ENCODE measurements at places on chromosomes 7 and 10.

GRCh38 chr10:96610817-96611216 is 24.0 kb upstream of the TM9SF3 start:
- DNase-seq, result no peak

DNA sequence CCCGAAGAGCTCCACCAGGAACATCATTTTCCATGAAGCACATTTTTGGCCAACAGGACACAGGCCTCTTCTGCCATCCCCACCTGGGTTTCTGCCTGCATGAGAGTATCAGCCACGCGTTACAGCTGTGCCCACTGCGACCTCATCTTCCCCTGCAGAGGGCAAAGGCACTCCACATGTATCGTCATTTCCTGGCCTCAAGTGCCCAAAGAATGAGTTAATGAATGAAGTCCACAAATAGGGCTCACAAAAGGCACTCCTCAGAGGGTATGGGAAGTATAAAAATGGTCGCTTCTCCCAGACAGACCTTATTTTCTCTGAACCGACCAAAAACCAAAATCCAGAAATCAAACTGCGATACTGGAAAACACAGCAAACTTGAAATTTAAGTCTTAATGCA is 18.5 kb downstream of the ELMO1 start:
- no peak for DNase-seq

DNA sequence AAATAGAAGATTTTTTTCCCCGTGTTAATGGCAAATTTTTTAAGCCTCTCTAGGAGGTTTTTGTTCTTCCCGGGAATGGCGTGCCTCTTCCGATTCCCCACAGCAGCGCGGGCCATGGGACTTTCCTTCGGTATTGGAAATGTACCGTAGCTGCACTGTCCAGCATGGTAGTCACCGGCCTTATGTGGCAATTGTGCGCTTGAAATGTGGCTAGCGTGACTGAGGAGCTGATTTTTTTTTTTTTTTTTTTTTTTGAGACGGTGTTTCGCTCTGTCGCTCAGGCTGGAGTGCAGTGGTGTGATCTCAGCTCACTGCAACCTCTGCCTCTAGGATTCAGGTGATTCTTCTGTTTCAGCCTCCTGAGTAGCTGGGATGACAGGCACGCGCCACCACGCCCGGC is 938 bp upstream of the TCTN3 start:
- DNase-seq, result no peak

DNA sequence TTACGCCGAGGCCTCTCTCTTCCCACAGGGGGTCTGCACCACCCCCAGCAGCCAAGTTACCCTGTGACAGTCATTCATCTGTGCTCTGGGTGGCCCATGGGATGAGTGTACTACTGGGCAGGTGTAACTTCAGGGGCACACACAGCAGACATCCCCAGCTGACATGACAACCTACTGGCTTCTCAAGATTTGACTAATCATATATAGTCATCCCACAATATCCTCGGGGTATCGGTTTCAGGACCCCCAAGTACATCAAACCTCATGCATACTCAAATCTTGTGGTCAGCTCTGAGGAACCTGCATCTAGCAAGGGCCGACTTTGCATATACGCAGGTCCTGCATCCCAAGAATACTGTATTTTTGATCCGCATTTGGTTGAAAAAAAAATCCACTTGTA is 336.9 kb upstream of the C7orf33 start:
- no peak for DNase-seq

DNA sequence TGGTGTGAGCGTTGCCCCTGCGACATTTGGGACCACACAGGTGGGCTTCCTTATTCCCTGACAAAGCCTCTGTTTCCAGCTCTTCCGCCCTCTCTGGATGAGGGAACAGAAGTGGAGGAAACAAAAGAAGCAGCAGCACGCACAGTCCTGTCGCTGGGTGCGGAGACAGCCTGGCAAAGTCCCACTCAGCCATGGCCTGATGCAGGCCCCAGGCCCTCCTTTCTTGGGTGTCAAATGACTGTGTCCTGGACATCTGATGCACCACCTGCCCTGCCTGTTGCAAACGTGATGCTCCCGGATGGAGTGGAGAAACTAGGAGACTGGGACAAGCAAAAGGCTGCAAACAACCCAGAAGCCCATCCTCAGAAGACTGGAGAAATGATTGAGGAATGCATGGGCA is 20.7 kb downstream of the ZMIZ2 start:
- no peak for DNase-seq

DNA sequence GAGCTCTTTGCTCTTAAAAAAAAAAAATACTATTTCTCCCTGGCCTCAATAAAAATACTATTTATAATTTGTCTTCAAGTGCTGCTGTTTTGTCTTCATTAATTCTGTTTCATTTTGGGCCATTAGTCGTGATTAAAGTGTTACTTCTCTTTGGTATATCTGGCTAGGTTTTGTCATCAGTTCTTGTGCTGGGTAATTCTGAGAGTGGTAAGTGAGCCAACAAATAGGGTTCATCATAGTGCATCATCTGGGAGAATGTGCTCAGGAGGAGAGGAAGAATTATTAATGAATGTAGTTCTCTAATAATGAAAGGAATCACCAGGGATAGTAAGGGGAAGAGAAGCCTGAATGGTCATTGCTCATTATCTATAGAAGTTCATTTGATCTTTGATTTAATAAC is 70.0 kb downstream of the LCOR start:
- DNase-seq, result no peak

- no peak for DNase-seq
Measured at GRCh38 chr10:96721207-96721572, 876 bp upstream of the PIK3AP1 start.

GRCh38 chr7:44292876-44293560 is 32.4 kb downstream of the CAMK2B start:
- no peak for DNase-seq

DNA sequence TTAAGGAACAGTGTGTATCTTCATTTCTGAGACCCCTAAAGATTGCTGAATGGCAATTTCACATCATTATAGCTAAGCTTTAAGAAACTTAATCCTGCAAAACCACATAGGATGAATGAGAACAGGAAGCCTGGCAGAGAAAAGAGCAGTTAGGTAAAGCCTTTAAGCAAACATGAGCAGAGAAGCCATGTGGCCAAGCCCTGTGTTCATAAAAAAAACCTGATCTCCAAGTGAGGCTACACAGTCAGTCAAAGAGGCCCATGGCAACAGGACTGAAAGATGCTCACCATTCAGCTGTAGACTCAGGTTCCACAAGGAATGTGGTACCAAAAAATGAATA is 9.3 kb downstream of the LIPA start:
- DNase-seq, result no peak

- DNase-seq, result no peak
Measured at GRCh38 chr10:87880336-87880735, 16.9 kb downstream of the PTEN start.

GRCh38 chr7:143906151-143906550 is 4.2 kb upstream of the TCAF1 start:
- DNase-seq, result no peak

DNA sequence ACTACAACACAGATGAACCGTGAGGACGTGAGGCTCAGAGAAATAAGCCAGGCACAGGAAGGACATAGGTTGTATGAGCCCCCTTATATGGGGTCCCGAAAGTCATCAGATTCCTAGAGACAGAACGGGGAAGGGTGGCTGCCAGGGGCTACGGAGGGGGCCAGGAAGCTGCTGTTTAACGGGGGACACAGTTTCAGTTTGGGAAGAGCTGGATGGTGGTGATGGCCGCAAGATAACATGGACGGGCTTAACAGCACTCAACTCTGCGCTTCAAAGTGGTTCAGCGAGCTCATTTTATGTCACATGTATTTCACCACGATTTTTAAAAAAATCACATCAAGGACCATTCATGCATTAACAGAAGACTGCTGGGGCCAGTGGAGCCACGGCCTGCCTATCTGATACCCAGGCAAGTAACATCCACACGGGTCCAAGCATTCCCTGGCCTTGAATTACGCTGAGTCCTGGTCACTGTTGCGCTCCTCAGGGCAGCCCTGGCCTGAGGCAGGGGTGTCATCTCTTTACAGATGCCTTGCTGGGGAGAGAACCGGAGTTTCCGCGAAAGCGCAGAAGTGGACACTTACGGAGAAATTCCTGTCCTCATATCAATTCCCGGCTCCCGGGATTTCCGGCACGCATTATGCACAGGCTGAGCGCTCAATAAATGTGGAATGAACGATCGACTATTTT is 1.5 kb downstream of the CARD11 start:
- no peak for DNase-seq

DNA sequence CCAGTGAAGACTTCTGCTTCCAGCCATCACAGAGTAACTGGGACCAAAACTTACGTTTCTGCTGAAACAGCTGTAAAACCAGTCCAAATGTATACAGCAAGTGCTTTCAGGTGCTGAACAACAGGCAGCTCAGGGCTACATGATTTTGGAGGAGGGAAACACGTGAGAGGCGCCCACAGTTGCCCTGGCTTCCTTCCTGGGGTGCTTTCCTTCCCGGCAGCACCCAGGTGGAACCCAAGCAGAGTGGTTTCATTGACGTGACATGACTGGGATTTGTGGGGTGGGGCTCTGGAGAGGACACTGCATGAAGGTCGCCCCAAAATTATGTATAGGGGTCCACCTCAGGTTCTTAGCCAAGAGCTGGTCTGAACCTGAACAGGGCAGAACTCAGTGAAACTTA is 34.2 kb downstream of the IL2RA start:
- no peak for DNase-seq

DNA sequence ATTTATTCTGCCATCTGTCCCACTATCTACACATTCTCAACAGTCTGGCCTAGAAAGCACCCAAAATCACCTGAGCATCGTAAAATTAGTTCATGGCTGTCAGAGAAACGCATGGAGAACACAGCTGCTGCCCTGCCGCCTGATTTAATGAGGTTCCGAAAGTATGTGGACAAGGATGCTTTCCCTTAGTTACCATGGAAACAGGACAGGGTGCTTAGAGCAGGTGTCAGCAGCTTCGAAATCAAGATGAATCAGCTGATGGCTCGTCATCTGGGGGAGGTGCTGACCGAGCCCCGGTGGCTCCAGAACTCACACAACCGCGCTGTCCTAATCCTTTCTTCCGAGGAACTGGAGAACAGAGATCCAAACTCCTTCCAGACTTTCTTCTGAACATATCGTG is 151.5 kb downstream of the TEX36 start:
- DNase-seq, result no peak

GRCh38 chr7:68243128-68243527 is 1246.5 kb downstream of the TYW1 start:
- no peak for DNase-seq

- peak; percentile 52 for DNase-seq
Measured at GRCh38 chr10:22713853-22714478, 412 bp downstream of the PIP4K2A start.

GRCh38 chr10:3987143-3987974 is 202.3 kb upstream of the KLF6 start:
- no peak for DNase-seq

GRCh38 chr7:47435889-47436312 is 146.0 kb downstream of the TNS3 start:
- no peak for DNase-seq

- DNase-seq, result peak; percentile 2
Measured at GRCh38 chr10:113007821-113008220, 57.8 kb downstream of the TCF7L2 start.

GRCh38 chr10:88372051-88372715 is 210.9 kb downstream of the RNLS start:
- no peak for DNase-seq

DNA sequence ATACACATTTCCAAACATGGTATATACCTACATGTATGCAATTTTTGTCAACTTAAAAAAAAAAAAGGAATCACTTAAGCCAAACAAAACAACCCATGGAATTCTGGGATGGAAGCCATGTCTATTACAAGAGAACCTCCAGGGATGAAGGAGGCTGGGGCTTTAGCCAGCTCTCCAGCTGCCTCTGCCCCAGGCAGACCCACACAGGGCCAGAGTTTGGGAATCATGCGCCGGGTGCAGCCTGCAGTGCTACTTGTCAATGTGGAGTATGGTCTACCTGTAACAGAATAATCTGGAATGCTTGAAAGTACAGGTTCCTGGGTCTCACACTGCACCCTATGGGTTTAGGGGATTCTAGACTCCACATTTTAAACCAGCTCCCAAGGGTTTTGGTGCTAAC is 10.8 kb downstream of the ATP6V0E2 start:
- no peak for DNase-seq

- no peak for DNase-seq
Measured at GRCh38 chr10:49654036-49654693, 25.3 kb upstream of the C10orf53 start.

DNA sequence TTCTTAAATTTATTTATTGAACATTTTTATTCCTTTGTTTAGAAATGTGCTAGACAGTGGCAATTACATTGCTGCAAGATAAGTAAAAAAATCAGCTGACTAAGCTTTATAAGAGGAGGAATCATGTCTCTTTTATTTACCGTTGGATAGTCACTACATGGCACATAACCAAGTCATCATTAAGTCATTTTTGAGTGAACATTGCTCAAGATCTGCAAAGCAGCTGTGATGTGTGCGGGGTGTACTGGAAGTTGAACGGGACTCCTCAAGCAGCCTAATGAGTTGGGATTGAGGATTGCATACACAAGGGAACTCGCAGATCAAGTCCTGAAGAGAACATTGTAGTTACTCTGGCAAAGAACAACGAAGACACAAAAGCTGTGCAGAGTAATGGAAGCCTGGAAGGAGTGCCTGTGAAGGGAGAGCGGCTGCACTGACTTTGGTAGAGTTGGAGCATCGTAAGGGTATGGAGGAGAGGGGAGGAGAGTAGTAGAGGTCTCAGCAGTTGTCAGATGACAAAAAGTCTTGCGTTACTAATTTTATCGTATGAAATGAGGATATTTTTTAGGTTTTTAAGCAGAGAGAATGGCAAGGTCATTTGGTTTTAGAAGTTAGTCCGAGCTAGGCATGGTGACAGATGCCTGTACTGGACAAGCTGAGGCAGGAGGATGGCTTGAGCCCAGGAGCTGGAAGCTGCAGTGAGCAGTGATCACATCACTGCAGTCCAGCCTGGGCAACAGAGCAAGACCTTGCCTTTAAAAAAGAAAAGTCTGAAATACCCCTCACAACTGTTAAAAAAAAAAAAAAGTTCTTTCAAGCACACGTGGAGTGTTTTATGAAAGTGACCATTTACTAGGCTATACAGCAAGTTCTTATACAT is 95.1 kb downstream of the BMPR1A start:
- DNase-seq, result no peak

DNA sequence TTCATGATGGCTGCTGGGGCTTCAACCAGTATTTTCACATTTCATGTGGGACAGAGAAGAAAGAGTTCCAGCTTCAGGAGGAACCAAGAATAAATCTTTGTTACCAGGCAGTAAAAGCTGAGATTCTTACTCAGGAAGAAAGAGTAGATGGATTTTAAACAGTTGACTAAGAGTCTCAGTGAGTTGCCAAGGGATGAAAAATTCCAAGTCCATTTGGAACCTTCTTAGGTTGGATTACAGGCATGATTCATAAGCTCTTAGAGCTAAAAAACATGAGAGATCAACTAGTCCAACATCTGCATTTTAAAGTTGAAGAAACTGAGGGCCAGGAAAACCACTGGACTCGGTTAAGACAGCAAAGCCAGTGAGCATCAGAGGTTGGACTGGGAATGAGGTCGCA is 148.6 kb downstream of the NEBL start:
- DNase-seq, result no peak

GRCh38 chr10:35768011-35768410 is 125.9 kb upstream of the FZD8 start:
- no peak for DNase-seq
